Skeletal muscle cell (primary cell): ENCODE measurements at places on chromosomes 12 and 14.

GRCh38 chr14:66420251-66421006, 65.7 kb upstream of the CCDC196 start:
- DNase-seq = no peak

- no peak for DNase-seq
Observed at GRCh38 chr12:97639702-97640101, 177.1 kb downstream of the RMST start.

DNA sequence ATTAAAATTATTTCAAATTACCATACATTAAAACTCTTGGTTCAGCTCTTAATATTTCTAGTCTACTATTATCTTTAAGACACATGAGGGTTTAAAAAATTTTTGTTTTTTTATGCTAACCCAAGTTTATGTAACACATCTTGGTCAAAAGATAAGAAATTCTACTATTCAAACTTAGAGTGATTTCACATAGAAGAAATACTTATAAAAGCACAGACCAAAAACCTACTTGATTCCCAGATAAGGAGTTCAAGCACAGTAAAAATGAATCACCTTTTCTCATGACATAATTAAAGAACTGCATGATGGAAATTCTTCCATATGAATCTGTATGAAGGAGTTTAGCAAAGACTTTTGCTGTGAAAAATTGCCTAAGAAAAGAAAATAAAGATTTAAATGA, 13.9 kb downstream of the PPP2R3C start:
- no peak for DNase-seq

DNA sequence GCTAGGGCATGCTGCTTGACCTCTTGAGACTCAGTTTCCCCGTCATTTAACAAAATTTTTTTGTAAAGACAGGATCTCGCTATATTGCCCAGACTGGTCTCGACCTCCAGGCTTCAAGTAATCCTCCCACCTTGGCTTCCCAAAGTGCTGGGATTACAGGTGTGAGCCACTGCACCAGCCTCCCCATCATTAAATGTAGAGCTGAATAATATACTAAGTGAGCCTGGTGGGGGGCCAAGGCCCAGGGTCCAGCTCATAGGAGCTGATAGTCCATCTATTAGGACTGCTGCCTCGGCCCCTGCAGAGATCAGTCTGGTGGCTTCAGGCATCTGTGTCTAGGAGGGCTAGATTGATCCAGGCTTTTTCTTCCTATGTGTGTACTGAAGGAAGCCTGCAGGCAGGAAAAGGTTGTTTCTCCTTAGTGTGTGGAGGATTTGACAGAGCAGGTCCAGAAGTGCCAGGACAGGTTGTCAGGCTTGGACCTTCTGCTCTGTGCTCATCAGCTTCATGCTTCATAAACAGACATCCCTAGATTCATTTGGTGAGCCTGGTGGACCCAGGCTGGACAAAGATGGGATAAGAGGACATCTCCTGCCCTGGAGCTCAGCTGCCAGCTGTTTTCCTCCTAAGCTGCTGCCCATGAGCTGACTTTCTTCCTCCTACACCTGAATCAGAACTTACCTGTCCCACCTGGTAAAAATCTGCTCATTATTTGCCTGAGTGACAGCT, 135.4 kb downstream of the ZFP36L1 start:
- no peak for DNase-seq

DNA sequence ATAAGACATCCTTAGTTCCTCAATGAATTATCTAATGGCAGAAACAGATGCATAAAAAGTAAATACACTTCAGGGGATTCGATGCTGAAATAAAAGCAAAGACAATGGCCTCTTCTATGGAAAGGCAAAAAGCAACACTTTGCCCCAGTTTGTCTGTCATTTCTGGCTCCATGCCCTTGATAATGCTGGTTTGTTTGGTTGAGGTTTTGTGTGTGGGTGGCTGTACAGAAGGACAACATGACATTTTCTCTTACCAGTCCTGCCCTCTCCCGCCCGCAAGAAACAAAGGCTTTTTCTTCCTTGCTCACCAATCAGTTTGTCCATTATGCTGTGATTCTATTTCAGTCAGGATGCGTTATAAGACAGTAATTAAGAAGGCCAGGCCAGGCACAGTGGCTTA, 18.1 kb upstream of the WDR89 start:
- DNase-seq = no peak

DNA sequence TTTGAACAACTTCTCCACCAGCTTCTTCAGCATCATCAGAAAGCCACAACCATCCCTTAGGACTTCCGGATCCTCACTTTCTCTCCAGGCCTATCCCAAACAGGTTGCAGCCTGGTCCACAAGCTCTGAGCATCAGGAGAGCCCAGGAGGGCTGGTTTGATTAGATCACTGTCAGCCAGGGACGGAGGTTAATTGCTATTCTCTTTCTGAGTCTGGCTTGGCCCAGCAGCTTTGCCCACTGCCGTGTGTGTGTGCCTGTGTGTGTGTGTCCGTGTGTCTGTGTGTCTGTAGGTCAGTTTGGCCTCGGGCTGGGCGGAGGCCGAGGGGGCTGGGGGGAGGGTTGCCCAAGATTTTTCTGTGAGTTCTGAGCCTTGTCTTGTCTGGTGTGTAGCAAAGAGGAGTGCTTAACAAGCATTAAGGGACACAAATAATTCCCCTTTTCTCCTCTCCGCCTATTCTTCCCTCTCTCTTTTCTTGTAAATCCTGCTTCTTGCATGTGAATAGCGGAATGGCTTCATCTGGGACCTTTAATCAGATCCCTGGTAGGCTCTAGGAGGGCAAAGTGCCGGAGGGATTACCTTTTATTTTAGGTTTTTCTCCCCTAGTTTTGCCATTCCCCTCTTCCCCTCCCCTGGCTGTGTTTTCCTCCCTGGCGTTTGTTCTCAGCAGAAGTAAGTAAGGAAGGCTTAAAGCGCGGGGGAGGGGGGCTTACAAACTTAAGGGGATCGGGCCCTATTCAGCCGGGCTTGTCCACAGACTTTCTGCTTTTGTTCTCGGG, 138.2 kb upstream of the LHX5 start:
- no peak for DNase-seq

DNA sequence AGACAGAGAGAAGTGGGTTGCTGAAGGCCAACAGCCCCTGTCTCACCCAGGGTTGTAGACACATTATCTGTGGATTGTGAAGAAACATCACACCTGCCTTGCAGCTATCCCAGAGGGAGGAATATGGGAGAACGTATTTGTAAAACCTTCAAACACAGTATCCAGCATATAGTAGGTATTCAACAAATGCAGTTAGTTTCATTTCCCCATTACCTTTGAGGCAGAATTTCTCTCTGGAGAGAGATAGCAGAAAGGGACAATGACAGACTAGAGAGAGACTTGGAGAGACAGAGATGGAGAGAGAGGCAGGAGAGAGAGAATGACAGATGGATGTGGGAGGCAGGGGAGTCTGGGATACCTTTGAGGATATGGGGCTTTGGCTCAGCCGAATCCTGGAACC, 62.0 kb downstream of the WSCD2 start:
- no peak for DNase-seq

DNA sequence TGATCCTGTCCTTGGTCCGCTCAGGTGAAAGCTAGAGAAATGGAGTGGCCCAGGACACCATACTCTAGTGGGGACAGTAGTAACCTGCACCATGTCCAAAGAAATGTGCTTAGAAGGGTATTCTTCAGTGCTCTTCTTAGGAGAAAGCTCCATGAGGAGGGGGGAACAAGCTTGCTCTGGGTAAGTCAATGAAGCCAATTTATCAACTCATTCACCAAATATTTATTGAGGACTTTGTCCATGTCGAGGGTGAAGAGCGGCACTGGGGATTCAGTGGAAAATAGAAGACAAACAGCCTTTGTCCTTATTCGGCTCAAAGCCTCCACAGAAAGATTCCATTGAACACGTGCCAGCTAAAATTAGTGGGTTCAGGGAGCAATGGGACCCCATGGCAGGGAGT, 677.8 kb downstream of the BCL11B start:
- no peak for DNase-seq

GRCh38 chr14:95385701-95386100, 66.0 kb upstream of the CLMN start:
- DNase-seq = no peak
